ENCODE measurements at places on chromosomes 12 and 14.
A peak's percentile ranks its signal among the peaks of the same experiment; 100 is the strongest.

DNA sequence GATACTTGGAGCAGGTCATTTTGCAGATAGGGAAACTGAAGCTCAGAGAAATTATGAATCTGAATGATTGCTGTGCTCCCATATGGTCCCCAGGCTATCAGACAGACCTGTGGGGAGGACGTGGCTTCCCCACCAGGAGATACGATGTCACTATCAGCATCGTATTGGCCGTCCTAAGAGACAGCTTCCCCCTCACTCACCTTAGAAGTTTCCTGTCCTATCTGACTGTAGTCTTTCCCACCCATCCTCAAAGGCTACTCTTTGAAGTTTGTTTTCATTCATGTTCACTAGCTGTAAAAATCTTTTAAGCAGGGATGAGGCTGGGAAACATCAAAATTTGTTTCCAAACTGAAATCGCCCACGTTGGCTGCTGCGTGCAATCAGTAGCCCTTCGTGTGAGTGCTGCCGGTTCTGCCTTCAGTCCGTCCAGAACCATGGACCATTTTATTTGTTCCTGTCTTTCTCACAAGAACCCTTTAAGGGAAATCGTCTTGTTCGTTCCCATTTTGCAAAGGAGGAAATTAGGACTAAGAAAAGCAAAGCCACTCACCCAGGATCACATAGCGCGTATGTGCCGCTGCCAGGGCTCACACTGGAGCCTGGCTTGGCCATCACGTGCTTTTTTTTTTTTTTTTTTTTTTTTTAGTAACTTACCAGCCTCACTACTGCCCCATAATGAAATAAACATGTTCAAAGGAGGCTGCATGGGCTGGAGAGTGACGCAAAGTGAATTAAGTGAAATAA, 1.0 kb upstream of the KDM2B start:
- no peak for DNase-seq
- peak overlapping the region; percentile 91 for H3K27ac ChIP-seq
- peak overlapping the region; percentile 75 for H3K4me3 ChIP-seq
- H3K27me3 ChIP-seq: no peaks in the 10 kb centered on the region

DNA sequence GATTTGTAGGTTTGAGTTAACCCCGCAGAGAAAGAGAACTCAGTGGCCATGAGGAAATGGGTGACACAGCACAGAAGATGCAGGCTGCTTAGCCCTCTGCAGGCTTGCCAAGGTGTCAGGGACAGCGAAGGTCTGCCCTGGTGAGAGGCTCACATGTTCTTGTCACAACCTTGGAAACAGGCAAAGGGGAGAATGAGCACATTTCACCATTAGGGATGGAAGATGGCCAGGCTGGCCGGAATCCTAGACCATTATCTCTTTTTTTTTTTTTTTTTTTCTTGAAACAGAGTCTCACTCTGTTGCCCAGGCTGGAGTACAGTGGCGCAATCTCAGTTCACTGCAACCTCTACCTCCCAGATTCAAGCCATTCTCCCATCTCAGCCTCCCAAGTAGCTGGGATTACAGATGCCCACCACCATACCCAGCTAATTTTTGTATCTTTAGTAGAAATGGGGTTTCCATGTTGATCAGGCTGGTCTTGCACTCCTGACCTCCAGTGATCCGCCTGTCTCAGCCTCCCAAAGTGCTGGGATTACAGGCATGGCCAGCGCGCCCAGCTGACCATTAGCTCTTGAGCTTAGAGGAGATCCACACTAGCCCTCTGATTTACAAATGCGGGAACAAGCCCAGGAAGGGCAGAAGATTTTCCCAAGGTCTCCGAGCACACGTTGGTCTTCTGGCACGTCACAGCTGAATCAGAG, 34.6 kb downstream of the LTBP2 start:
- H3K4me1 ChIP-seq: no peaks in the 10 kb centered on the region
- DNase-seq: no peak
- H3K27ac ChIP-seq: no peak overlapping the region
- no peaks in the 10 kb centered on the region for H3K36me3 ChIP-seq
- H3K4me3 ChIP-seq: no peak overlapping the region
- no peaks in the 10 kb centered on the region for H3K27me3 ChIP-seq

DNA sequence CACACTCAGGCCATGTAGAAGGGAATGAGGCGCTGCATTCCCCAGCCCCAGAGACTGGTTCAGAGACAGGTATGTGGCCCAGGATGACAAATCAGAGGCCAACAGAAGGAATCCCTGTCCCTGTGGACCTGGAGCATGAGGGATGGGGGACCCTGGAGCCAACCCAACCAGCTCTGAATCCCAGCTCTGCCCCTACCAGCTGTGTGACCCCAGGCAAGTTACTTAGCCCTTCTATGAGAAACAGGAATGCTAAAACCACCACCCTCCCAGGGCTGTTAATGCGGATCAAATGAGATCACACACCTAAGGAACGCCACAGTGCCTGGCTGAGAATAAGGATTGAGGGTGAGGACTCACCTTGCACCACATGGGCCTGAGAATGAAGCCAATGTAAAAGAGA, 15.6 kb downstream of the ITPK1 start:
- H3K4me3 ChIP-seq: no peak overlapping the region
- H3K27ac ChIP-seq: no peak overlapping the region
- H3K36me3 ChIP-seq: no peaks in the 10 kb centered on the region
- no peak for DNase-seq

DNA sequence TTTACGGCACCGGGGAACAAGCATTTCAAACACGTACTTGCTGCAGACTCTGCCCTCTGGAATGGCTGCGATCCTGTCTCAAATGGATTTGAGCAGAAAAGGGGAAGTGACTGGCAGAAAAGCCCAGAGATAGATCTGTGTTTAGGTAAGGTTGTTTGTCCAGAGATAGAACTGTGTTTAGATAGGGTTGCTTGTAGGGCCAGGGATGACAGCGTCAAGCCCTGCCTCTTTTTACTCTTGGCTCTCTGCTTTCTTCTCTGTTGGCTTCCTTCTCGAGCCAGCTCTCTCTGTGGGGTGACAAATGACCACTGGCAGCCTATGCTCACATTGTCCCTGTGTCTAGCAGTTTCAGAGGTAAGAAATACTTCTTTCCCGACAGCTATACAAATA, 11.4 kb downstream of the DGLUCY start:
- no peaks in the 10 kb centered on the region for H3K36me3 ChIP-seq
- H3K27ac ChIP-seq: no peak overlapping the region
- H3K27me3 ChIP-seq: no peaks in the 10 kb centered on the region
- peaks cover 5% of the 10 kb centered on the region for H3K4me1 ChIP-seq
- no peak for DNase-seq
- H3K4me3 ChIP-seq: no peak overlapping the region

DNA sequence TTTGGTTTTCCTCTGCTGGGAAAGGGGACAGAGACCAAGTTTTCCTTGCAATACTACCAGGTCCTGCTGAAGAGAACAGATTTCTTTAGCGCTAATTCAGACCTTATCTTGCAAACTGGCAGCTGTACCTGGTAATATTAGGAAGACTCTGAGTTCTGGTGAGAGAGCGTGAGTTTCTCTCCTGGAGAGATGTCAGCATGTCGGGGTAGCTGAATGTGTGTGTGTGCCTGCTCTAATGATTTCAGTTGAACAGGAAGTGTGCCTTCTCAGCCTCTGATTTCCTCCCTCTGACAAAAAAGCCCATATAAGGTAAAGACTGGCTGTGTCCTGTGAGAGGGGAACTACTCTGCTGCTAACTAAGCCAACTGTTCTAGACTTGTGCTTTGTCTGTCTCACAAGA, 10.3 kb upstream of the ERP27 start:
- H3K4me3 ChIP-seq: peak overlapping the region; percentile 47
- peak; percentile 81 for DNase-seq
- H3K27me3 ChIP-seq: no peaks in the 10 kb centered on the region
- peak overlapping the region; percentile 96 for H3K27ac ChIP-seq
- H3K4me1 ChIP-seq: peaks cover 77% of the 10 kb centered on the region

GRCh38 chr12:127809275-127809674, 457.7 kb upstream of the TMEM132C start:
- H3K4me3 ChIP-seq: no peak overlapping the region
- no peaks in the 10 kb centered on the region for H3K4me1 ChIP-seq
- no peak overlapping the region for H3K27ac ChIP-seq
- no peak for DNase-seq
- H3K36me3 ChIP-seq: no peaks in the 10 kb centered on the region

GRCh38 chr12:67498991-67499390, 149.6 kb upstream of the DYRK2 start:
- no peaks in the 10 kb centered on the region for H3K4me1 ChIP-seq
- H3K27ac ChIP-seq: no peak overlapping the region
- DNase-seq: no peak
- no peaks in the 10 kb centered on the region for H3K36me3 ChIP-seq
- no peak overlapping the region for H3K4me3 ChIP-seq

DNA sequence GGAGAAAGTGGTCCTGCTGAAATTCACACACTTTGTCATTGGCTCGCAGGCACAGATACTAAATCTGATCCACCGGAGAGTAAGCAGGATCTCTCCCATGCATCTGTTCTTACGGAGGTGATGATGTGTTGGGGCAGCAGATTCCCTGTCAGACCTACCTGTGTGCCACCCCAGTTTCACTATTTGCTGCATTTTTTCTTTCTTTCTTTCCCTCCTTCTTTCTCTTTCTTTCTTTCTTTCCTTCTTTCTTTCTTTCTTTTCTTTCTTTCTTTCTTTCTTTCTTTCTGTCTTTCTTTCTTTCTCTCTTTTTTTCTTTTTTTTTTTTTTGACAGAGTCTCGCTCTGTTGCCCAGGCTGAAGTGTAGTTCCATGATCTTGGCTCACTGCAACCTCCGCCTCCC, 37.4 kb downstream of the WSCD2 start:
- H3K27me3 ChIP-seq: no peaks in the 10 kb centered on the region
- H3K4me3 ChIP-seq: no peak overlapping the region
- H3K36me3 ChIP-seq: no peaks in the 10 kb centered on the region

DNA sequence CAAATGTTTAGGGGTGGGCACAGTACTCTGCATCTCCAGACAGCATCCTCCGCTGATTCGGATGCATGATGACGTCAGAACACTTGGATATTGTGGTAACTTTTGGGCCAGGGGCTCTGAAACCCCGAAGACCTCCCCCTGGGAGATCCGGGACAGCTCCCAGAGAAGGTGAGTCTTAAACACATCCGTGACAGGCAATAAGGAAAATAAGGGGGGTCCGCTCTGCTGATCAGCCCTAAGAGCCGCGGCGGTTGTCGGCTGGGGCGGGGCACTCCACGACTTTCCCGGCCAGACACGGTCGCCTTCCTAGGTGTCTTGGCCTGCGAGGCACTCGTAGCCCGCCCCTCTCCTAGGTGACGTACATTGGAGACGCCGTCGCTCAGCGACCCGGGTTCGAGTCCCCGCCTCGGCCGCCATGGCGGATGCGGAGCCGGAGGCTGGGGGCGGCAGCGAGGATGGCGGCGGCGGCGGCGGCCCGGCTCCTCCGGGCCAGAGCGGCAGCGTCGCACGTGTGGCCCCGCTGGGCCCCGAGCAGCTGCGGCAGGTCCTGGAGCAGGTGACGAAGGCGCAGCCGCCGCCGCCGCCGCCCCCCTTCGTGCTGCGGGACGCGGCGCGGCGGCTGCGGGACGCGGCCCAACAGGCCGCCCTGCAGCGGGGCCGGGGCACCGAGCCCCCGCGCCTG, at the start of gene ZNF839:
Gene ZNF839 (plus strand): TSS at position 396 of the 682 bp plus-strand sequence. CDS start 20 bp downstream, at position 416.
- peaks cover 41% of the 10 kb centered on the region for H3K4me1 ChIP-seq
- DNase-seq: peak; percentile 95
- H3K27me3 ChIP-seq: no peaks in the 10 kb centered on the region
- peak within 1 kb of the TSS; percentile 90 for H3K4me3 ChIP-seq
- peaks cover 6% of the 10 kb centered on the region for H3K36me3 ChIP-seq

DNA sequence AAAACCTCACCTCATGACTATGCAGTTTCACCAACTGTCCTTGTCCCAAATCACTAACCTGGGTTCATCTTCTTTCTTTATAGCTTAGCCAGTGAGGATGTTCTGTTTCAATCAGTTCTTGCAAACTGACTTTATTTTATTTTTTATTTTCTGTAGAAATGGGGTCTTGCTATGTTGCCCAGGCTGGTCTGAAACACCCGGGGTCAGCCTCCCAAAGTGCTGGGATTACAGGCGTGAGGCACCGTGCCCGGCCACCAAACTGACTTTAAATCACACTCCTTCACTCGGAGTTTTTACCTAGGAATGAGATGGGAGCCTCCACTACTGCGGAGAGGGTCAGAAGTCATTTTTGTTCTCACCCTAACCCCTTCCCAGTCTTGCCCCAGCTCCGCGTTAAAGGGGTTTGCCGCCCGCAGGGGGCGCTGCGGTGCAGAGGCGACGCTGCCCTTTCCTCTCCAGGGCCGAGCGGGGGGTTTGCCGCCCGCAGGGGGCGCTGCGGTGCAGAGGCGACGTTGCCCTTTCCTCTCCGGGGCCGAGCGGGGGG, 7.0 kb upstream of the B4GALNT3 start:
- no peak overlapping the region for H3K27ac ChIP-seq
- H3K4me1 ChIP-seq: no peaks in the 10 kb centered on the region
- H3K36me3 ChIP-seq: no peaks in the 10 kb centered on the region
- no peak overlapping the region for H3K4me3 ChIP-seq
- H3K27me3 ChIP-seq: no peaks in the 10 kb centered on the region
- DNase-seq: peak; percentile 63

DNA sequence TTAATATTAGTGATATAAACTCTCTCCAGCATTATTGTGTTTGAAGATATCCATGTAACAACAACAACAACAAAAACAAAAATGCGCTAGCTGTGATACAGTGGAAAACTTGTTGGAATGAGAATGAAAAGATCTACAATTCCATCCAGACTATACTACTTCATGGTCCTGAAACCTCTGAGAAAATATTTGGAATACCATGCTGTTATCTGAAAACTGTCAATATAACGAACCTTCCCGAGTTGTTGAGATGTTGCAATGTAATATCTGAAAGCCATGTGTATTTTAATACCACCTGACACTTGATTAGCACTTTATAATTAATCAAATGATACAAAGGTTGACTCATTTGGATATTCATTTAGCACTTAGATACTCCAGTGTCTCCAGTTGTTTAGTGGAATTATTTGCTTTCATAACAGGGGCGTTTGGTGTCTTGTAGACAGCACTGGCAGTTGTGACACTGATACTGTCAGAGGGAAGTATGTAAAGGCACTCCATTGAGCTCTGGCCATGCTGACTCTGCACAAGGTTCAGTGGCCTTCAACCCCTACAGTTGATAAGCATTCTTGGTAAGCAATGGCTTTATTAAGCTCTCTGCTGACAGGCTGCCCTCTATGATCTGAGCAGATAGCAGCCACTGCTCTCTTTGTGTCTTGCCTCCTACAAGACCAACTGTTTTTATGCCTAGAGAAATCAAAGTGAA, 447.1 kb upstream of the SEL1L start:
- H3K36me3 ChIP-seq: no peaks in the 10 kb centered on the region
- no peak overlapping the region for H3K27ac ChIP-seq
- H3K27me3 ChIP-seq: no peaks in the 10 kb centered on the region
- DNase-seq: no peak
- H3K4me1 ChIP-seq: no peaks in the 10 kb centered on the region
- no peak overlapping the region for H3K4me3 ChIP-seq

DNA sequence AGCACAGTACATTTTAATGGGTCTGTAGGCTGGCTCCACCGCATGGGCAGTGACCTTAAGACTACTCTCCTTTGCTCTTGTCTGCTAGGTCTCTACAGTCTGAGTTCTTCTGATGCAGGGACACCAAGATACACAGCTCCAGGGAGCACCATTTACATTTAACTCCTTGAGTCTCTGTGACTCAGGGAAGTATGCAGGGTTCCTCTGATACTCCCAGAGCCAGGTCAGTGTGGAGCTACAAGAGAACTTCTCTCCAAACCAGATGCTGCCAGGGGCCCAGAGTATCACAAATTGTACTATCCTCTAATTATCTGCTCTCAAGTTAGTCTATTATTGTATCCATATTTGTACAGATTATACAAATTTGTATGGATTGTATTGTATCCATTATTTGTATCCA, 15.2 kb downstream of the ZFP36L1 start:
- H3K27ac ChIP-seq: no peak overlapping the region
- DNase-seq: no peak
- H3K27me3 ChIP-seq: no peaks in the 10 kb centered on the region
- H3K4me3 ChIP-seq: no peak overlapping the region
- H3K36me3 ChIP-seq: no peaks in the 10 kb centered on the region
- H3K4me1 ChIP-seq: peaks cover 48% of the 10 kb centered on the region

Data from naive thymus-derived CD4-positive, alpha-beta T cell (primary cell).